ENCODE measurements at places on chromosomes 13 and 19.

DNA sequence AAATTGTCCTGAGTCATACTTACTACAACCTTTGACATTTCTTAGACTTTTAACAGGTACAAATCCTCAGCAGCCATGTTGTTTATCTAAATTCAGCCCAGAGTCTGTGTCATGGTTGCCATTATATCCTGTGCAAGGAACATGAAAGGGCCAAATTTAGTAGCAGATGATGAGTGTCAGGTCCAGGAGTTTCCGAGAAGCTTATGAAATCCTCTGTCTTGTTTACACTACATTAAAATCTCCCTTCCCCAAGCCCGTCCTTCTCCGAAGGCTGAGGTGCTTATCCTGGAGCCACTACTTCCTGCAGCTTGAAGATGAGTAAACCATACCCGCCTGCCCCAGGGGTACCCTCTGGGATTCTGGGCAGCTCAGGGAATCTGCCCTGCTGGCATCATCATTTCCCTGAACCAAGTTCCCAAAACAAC is 102.6 kb upstream of the SERP2 start:
- DNase-seq: no peak

DNA sequence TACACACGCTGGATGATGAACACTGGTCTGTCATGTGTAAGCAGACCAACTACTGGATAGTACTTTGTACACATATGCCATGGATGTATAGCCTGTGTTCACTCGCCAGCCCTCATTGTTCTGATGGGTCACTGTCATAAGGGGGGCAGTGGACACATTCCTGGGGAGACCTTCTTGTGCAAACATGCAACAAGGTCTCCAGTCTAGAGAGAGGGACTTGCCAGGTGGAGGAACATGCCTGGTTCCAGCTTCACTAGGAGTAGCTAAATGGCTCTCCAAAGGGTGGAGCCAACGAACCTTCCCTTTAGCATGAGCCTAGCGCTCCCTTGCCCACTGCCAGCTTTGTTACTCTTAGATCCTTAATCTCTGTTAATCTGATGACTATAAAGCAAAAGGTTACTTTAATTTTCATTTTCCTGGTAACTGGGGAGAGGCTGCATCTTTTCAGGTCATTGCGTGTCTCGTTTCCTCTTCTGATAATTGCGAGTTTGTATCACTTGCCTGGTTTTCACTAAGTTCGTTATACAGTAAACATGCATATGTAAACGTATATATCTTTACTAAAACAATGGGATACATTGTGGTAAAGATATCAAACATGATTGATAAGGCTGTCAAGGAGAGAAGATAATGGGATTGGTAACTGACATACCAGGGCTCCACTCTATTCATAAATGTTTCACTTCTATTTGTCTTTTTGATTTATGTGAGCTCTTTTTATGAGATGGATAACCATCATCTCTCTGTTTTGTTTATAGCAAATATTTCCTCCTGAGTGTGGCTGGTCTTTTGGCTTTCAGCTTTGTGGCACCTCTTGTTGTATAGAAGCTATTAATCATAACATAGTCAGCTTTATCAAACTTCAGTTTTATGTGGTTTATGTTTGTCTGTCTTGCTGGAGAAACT is 235.2 kb upstream of the SGCG start:
- DNase-seq: no peak

- DNase-seq: no peak
These were observed 110.3 kb downstream of the NALCN start for GRCh38 chr13:101305981-101306411.

- DNase-seq: no peak
These were observed 83.5 kb downstream of the SACS start for GRCh38 chr13:23350009-23350408.

GRCh38 chr19:12954612-12954962 is 2.4 kb downstream of the GADD45GIP1 start:
- no peak for DNase-seq

DNA sequence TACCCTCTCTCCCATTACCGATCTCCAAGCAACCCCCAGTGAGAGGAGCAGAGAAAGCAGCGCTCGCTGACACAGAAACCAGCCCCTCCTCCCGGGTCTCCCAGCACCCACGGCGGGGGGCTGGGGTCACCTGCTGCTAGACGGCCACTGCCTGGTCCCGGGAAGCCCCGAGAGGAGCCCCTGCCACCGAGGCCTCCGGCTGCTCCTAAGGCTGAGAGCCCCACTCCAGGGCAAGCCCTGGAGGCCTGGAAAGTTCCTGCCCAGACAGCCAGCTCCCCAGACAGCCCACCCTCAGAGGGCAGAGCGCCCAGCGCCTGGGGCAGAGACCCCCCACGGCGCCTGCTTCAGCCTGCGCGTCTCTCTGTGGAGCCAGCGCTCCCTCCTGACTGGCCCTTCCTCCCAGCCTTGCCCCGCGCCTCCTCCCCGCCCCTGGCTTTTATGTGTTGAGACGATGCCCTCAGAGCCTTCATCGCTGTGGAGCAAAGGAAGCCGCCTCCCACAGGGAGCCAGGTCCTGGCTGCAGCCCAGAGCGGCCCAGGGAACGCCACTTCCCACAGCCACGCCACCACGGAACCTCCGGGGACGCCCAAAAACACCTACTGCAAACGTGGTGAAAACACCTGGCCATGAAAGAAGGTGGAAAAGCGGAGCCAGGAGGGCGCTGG is 51.1 kb downstream of the MLLT1 start:
- no peak for DNase-seq

DNA sequence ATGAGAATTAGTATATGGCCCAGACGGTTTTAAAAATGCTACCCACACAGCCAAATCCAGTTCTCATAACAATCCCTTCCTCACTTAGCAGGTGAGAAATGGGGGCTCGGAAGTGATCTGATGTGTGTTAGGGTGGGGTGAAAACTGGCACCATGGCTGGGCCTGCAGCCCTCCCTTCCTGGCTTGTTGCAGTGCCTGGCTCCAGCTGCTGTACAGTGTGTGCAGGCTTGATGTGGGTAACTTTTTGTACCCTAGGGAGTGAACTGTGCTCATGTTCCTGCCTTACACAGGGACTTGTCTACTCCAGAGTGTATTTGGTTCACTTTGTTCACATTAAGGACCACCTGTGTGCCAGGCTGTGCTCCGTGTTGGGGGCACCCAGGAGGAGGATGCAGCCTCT is 177.2 kb downstream of the LMO7 start:
- no peak for DNase-seq

- DNase-seq: no peak
These were observed 14.7 kb downstream of the KBTBD6 start for GRCh38 chr13:41117869-41118268.

GRCh38 chr13:24007979-24008620 is 110.8 kb upstream of the C1QTNF9B start:
- no peak for DNase-seq

GRCh38 chr13:50348371-50348770 is 333.1 kb downstream of the KCNRG start:
- no peak for DNase-seq

GRCh38 chr19:21430675-21431074 is 33.7 kb downstream of the ZNF493 start:
- no peak for DNase-seq

GRCh38 chr13:49652355-49653305 is 24.3 kb downstream of the ARL11 start:
- DNase-seq: no peak

DNA sequence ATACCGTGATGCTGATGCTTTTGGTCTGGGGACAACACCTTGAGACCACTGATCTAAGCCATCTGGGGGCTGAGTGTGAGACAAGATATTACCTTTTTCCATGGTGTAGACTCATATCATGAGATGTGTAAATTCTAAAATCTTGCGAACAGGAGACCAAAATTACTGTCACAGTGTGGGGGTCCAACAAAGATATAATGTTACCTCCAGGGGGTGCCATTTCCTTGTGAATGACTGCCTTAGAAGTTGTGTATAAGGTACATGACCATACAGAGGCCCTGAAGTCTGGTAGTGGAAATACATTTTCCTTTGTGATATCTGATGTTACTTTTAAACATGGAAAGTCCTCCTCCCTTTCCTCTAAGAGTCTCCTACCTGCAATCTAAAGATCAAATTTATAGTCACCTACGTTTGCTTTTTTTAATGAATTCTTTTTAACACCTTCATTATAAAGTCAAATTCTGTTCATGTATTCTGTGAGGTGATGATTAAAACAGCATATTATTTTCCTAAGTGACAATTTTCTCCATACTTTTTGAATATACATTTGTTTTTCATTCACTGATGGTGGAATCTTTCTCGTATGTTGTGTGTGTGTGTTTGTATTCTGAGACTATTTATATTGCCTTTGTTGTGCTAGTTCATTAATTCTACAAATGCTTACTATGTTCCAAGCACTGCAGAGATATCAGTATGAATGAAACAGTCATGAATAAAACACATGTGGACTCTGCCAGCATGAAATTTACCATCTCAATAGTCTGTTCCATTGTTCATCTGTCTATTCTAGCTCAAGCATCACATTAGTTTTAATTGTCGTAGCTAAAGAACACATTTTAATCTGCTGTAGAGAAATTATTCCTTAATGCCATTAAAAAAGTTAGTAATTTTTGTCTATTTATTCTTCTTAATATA is 113.7 kb downstream of the RFC3 start:
- no peak for DNase-seq

DNA sequence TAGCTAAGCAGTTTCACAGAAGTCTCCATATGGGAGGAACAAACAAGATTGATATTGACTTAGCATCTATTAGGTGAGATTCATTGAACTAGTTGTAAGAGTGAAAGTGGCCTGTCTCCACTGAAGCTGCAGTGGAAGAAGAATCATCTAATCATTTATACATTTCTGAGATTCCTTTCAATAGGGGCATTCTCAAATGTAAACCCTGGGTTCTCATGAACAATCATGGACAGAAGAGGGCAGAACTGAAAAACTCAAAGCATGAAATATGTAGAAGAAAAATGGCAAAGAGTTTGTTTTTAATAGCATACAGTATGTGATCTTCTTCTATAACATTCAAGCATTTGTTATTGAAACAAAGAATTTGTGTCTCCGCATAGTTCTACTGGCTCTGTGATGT is 17.6 kb upstream of the POSTN start:
- DNase-seq: no peak

GRCh38 chr19:584240-585001 is 5.3 kb upstream of the HCN2 start:
- no peak for DNase-seq

DNA sequence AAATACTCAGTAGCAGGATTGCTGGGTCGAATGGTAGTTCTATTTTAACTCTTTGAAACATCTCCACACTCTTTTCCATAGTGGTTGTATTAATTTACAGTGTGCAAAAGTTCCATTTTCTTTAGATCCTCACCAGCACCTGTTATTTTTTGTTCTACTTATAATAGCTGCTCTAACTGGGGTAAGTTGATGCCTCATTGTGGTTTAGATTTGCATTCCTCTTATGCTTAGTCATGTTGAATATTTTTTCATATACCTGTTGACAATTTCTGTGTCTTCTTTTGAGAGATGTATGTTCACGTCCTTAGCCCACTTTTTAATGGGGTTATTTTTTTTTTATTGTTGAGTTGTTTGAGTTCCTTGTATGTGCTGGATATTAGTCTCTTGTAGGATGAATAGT is 144.6 kb downstream of the NBEA start:
- DNase-seq: no peak

DNA sequence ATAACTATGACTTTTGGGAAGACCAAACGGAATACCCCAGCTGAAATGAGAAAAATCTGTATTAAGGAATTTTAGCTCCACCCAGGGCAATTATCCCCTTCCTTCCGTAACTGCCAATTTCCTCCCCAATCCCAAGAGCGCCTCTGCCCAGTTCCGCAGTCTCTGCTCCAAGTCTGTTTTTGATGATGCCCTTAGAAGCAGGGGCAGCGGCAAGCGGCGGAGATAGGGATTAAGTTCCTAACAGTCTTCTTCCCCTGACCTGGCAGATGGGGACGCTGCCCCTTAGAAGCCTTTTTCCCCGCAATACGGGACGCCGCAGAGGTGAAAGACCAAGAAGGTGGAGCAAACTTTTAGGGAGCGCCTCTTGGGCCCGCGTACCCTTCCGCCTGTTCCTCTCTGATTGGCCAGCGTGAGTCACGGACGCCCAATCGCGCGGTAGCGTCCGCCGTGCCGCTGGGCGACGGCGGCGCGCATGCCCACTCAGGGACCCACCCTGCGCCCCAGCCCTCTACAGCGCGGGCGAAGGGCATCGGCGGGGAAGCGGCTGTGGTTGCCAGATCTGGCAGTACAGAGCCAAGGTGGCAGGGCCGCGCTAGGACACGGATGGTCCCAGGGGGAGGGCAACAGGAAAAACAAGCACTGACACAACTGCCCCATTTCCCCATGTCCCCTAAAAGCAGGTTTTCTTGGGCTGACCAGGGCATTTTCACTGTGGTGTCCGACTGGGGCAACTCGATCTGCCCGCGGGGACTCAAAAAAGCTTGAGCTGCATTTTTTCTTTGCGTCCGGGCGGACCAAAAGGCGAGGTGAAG is 843 bp upstream of the TDRD3 start:
- DNase-seq: peak; percentile 81

GRCh38 chr13:61204025-61204424 is 211.6 kb downstream of the PCDH20 start:
- no peak for DNase-seq

DNA sequence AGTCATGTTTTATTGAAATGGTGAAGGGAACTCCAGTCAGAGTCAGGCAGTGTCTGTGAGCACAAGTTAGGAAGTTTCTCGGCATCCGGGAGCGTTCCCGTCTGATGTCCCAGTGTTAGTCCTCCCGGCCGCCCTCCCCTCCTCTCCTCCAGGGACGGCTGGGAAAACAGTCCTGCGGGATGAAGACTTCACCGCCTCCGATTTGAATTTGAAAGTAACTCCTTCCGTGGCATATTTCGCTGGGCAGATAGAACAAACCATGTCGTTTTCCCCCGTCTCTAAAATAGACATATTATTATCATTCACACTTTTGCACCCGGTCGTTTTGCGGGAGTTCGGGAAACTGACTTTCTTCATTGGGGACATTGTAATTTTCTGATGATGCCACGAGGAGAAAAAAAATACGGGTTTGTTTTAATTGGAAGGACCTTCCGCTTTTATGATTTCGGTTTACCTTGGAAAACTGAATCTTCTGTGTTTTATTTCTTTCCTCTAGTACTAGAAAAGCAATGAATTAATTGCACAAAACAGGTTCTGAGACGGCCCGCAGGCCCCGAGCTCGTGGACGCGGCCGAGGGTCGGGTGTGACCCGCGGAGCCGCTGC is 76.6 kb downstream of the ZIC5 start:
- no peak for DNase-seq

DNA sequence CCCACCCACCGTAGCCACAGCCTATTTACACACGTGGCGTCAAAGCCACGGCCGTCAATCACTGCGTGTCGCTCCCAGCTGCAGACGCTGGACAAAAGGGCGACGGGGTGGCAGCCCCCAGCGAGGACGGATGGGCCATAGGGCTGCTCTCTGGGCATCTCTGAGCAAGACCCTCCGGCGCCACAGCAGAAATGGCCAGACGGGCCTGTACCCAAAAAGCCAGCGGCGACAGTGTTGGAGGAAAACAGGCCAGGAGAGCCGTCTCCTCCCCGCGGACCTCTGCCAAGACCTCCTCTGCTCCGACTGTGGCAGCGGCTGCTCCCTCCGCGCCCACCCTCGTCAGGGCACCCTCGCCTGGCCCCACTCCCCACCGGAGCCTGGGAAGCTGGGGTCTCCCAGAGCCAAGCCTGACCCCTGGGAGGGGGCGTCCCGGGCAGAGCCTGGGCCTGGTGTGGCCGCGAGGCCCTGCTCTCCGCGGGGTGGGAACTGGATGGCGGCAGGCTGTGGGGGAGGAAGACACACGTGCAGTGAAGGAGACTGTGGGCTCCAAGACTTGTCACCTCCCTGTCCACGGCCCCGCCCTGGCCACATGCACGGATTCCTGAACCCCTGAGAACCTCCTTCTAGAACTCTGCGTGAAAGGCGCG is 2.7 kb downstream of the C2CD4C start:
- DNase-seq: no peak

- DNase-seq: no peak
These were observed 15.0 kb downstream of the LIPE start for GRCh38 chr19:42412227-42412626.

All from stimulated activated CD4-positive, alpha-beta T cell treated with anti-CD3 and anti-CD28 coated beads, Interleukin-12 subunit alpha, Interleukin-12 subunit beta, amount 100 ng/mL, for 24 hours (primary cell).